CD4-positive, alpha-beta T cell treated with Interferon alpha-2 for 1 hour (primary cell): ENCODE measurements at places on chromosomes 4 and X.

DNA sequence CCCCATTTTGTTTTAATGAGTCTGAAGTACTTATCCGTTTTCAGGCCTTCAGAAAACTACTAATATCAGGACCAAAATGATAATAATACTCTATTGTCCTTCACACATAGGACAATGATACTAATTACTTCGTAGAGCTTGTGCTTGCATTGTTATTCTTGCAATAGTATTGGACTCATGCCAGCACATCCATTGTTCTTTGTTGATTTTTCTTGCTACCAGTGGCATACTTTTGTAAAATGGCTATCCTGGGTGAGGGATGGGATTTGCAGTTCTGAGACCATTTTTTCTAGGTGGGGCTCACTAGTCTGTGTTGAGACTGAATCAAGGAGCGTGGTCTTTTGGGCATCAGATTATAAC lies 195.3 kb downstream of the MAML3 start:
- DNase-seq, result no peak

DNA sequence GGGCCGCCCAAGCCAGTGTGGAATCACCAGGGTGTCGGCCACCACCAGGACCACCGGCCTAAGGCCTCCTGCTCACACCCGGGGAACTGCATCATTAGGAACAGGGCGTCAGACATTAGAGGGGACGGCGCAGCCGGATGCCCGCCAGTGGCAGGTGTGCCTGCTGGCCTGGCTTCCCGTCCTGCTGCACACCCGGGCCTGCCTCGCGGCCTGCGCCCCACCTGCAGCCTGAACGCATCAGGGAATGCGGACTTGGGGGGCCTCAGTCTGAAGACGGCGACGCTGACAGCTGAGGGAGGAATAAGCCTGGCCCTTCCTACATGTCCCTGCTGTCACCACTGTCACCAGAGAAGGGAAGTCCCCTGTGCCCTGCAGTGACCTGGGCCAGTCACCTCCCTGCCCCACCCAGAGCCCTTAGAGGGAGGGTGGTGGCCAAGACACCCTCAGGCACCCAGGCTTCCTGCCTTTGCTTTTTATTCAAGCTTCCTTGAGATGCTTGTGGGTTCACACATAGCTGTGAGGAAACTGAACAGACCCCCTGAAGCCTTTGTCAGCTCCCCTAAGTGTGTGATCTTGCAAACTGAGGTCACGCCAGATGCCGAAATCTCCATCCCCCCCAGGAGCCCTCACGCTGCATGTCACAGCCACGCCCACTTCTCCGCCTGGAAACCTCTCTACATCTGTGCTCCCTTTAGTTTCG lies 3.2 kb downstream of the DGKQ start:
- DNase-seq, result peak; percentile 63

- DNase-seq, result no peak
Measured at GRCh38 chrX:39117101-39117500, 315.8 kb downstream of the MID1IP1 start.

- no peak for DNase-seq
Measured at GRCh38 chr4:25588206-25588605, 67.4 kb upstream of the SLC34A2 start.

- no peak for DNase-seq
Measured at GRCh38 chr4:47498899-47499298, 13.8 kb downstream of the ATP10D start.

DNA sequence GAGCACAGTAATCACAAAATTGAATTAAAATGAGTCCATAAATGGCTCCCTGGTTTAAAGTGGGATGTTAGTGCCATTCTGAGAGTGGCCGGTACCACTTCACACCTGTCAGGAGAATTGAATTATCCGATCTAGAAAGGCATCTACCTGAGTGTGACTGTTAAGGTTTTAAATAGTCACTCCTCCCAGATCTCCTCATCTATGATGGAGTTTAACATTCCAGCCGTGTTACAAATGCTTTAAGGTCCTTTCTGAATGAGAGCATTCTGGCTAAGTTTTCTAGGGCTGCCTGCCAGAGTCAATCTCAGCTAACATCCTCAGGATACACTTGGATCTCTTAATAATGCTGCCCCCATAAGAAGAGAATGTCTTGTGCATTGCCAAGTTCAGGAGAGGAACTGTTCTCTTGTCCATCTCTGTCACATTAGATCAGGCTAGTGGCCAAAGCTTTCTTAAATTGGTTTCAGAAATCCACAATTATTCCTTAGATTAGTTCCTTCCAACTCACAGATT lies 231.1 kb downstream of the SLC39A8 start:
- no peak for DNase-seq

GRCh38 chrX:39729981-39730661 lies 367.6 kb downstream of the BCOR start:
- DNase-seq, result no peak

- DNase-seq, result no peak
Measured at GRCh38 chrX:115588179-115588578, 27.2 kb downstream of the PLS3 start.

DNA sequence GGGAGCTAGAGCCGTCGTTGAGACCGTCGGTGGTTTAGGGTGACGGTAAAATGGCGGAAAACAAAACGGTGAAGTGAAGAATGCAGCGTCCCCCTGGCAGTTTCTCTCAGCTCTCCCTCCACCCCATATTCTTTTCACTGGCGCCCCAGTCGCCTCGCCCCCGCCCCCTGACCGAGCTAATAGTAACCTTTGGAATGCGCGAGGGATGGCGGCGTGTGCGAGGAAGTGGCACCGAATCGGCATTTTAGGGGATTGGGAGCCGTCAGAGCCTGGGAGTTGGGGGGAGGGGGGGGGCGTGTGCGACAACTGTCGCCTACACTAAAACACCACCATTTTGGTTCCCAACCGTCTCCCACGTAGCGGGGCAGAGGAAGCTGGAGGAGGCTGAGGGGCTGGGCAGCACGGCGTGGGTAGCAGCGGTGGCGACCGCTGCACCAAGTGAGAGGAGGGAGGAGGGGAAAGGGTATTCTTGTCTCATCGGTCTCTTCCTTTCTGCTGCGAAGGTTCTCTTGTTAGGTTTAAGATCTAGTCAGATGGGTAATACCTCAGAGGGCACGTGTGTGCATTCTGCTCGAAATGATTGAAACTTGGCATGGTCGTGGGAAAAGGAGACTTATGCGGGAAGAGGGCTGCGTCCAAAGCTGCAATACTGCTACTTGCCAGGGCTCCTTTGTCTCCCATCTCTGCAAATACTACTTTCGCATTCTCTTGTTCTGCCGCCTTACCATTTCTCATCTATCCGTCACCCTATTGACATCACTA lies 840 bp downstream of the ZNF711 start:
- no peak for DNase-seq

- DNase-seq, result no peak
Measured at GRCh38 chr4:82988323-82988832, 22.2 kb downstream of the LIN54 start.

DNA sequence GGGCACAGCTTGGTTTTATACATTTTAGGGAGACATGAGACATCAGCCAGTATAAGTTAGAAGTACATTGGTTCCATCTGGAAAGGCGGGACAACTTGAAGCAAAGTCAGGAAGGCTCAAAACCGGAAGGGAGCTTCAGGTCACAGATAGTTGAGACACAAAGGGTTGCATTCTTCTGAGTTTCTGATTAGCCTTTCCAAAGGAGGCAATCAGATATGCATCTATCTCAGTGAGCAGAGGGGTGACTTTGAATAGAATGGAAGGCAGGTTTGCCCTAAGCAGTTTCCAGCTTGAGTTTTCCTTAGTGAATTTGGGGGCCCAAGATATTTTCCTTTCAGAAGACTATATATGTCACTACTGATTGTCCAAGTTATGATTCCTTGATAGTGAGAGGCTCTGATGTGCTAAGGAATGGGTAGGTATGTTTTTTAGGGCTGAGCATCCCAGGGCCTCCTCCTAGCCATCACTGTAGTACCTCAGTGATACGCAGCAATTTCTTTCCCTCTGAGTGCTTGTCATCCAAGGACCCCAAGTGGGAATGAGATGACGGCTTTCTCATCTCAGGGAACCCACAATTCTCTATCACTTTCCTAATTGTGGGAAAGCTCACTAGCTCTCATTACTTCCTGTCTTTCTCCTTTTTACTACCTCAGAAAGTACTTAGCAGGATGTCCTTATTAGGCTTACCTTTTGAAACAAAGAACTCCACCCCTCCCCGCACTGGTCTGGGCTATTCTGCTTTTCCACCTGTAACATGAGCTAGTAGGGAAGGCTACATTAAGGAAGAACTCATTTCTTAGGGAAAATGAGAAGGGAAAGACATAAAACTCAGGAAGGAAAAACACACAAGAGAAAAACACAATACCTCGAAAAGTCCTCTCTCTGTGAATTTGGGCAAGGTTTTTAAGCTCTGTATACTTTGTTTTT lies 632.7 kb downstream of the RAPGEF2 start:
- no peak for DNase-seq

DNA sequence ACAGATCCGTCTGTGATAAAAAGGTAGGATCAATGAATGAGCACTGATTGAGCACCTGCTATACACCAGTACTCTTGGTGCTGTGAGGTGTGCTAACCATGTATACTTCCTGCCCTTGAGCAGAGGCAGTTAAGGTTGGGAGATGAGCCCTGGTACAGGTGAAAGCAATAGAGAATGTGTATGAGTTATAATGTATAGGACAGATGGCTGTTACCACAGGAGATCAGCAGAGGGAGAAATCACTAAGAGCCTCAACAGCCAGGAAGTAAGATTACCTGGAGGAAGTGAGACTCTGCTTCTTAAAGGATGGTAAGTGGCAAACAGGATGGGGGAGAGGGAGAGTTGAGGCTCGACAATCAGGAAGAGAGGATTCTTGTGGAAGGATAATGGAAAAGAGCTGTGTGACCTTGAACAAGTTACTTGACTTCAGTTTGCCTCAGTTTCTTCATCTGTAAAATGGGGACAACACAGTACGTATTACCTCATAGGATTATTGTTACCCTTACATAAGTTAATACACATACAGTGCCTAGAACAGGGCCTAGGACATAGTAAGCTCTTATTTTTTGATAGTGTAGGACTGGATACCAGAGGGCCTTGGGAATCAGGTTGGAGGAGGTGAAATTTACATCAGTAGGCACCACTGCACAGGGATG lies 9.1 kb downstream of the CXCR3 start:
- no peak for DNase-seq

GRCh38 chrX:11464836-11465463 lies 171.7 kb downstream of the AMELX start:
- DNase-seq, result no peak

- DNase-seq, result no peak
Measured at GRCh38 chr4:42646999-42647541, 9.8 kb downstream of the ATP8A1 start.

- no peak for DNase-seq
Measured at GRCh38 chr4:69775321-69775867, 15.0 kb upstream of the SULT1B1 start.

GRCh38 chr4:151917145-151917734 lies 156.4 kb upstream of the GATB start:
- DNase-seq, result no peak

- no peak for DNase-seq
Measured at GRCh38 chrX:70117738-70118137, 15.5 kb upstream of the IGBP1 start.

DNA sequence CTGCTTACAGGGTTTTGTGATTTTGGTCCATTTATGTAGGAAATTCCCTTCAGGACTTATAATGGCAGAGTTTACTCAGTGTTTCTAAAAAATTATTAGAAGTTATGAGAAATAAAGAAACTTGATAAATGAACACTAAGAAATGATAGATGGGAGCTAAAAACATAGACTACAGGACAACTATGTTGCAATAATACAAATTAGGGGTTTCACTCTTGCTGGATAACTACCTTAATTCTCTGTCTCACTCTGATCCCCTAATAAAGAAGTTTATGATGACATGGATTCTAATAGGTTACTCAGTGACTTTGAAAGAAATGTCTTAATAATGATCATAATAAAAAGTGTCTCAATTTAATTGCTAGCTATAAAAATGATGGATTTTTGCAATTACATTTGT lies 23.3 kb upstream of the BBS12 start:
- no peak for DNase-seq

DNA sequence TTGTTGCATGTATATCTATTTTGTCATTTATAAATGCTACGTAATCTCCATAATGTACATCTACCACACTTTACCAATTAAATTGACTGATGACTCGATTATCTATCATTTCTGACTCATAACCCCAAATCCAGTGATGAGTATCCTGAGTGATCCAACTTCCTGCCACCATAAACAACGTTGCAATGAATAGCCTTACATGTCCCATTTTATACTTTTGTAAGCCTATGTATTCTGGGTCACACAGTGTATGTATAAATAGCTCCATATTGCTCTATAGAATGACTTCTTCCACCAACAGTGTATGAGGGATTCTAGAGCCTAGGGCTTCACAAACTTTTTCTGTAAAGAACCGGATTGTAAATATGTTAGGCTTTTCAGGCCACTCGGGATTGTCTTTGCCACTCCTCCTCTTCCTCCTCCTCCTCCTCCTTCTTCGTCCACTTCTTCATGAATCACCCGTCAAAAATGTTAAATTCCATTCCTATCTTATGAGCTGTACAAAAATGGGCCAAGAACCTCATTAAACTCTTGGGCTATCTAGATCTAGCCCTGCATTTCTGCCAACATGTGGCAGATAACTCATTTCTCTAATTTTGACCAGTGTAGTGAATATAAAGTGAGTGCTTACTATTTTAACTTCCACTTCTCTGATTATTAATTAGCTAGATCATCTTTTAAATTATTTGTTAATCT lies 672.2 kb upstream of the AMOT start:
- no peak for DNase-seq

GRCh38 chr4:86050496-86050895 lies 309.4 kb downstream of the MAPK10 start:
- no peak for DNase-seq

DNA sequence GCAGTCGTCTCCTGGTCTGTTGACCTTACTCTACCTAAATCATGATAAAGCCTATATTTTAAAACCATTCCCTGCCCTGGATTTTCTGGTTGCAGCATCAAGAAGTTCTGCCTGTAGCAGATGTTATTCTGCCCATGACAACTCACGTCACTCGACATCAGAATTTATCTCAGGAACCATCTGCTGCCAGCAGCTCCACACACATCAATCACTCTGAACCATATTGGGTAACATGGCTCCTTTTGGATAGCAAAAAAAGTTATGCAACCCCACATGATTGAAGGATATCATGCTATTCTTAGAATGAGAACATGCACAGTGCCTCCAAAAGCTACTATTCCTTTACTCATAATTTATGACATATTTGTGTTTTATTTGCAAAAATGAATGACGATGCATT lies 341.4 kb downstream of the DHRSX start:
- no peak for DNase-seq

- no peak for DNase-seq
Measured at GRCh38 chrX:40152741-40153344, 55.1 kb upstream of the BCOR start.
